Fibroblast of mammary gland (primary cell): ENCODE measurements at places on chromosomes 1 and 21.

DNA sequence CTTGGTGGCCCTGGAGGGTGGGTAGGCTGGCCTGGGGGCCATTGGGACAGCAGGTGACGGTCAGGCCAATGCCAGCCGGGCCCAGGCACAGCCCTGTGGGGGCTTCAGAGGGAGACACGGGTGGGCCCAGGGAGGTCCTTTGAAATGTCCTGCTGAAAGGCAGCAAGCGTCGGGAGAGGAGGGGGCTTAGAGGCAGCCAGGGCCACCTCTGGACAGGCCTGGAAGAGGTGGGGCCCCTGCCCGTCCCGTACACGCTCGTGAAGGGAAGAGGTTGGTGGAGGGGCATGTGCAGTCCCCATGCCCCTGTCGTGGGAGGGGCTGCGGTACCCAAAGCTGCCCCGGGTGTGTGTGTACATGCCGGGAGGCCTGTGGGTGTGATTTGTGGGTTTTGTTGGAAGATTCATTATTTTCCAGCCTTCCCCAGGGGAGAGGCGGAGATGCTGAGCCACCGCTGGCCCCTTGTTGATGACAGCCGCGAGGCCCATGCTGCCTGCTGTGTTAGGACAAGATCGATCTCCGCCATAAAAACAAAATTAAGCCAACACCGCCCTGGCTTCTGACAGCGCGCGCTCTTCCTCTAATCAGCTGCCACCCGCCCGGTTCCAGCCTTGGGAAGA, 3.4 kb upstream of the PLCH2 start:
- no peak for DNase-seq

GRCh38 chr1:235423214-235423652, 56.0 kb downstream of the TBCE start:
- DNase-seq: no peak

DNA sequence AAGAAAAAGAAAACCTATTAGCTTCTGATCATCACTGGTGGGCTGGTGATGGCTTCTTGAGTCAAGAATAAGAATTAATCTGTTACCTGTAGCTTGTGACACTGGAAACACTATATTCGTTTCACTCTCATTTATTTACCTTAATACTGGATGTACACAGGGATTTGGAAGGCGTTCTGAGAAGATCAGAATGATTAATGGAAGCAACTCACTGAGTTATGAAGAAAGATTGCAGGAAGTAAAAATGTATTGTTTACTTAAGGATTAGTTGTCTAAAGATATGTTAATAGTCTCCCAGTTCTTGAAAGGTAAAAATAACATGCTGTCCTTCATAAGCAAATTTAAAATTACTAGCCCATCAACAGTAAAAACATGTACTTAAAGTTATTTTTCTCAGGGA, 644.9 kb upstream of the NCAM2 start:
- DNase-seq: no peak

DNA sequence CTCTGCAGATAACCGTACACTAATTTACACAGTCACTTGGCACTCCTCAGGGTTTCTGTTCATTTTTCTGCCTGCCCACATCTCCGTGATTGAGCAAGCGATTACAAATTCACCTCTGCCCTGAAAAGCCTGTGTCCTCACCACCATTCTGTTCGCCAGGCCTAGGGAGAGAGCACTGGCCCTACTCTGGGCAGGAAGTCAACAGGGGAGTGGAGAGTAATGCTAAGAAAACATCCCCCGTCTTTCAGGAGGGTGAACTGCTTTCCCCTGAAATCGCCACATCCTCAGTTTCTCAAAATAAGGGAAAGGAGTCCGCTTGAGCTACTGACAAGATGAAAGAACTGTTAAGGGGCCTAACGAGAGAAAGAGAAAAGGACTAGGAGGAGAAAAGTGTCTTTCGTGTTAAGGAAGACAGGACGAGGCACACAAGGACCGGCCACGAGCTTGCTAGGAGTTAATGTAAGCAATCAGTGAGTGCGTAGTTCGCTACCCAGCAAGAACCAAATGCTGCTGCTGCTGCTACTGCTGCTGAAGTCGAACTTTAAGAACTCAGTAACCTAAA, 632 bp downstream of the PEX19 start:
- DNase-seq: peak; percentile 93

GRCh38 chr1:10678852-10679251, 117.6 kb downstream of the CASZ1 start:
- DNase-seq: no peak

GRCh38 chr1:177615251-177615650, 354.6 kb downstream of the SEC16B start:
- DNase-seq: peak; percentile 27

GRCh38 chr21:29302359-29302875, 3.7 kb downstream of the BACH1 start:
- peak; percentile 32 for DNase-seq

DNA sequence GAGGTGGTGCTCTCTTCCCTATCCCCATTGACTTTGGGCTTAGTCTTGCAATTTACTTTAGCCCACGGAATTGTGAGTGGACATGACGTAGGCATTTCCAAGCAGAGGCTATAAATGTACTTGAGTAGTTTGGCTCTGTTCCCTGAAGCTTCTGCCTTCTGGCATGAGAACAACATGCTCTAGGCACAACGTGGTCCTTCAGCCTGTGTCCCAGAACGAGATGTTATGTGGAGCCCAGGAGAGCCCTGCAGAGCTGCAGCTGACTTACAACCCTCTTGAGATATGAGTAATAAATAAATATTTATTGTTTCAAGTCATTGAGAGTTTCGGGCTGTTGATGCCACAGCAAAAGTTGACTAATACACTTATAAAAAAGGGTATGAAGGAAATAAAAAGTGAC, 105.2 kb upstream of the HMGB4 start:
- DNase-seq: peak; percentile 98

- no peak for DNase-seq
Measured at GRCh38 chr21:35603494-35603893, 456.8 kb downstream of the SETD4 start.

- no peak for DNase-seq
Measured at GRCh38 chr1:5494518-5494917, 497.7 kb downstream of the NPHP4 start.

GRCh38 chr21:35211782-35212181, 162.7 kb upstream of the RUNX1 start:
- DNase-seq: peak; percentile 73

DNA sequence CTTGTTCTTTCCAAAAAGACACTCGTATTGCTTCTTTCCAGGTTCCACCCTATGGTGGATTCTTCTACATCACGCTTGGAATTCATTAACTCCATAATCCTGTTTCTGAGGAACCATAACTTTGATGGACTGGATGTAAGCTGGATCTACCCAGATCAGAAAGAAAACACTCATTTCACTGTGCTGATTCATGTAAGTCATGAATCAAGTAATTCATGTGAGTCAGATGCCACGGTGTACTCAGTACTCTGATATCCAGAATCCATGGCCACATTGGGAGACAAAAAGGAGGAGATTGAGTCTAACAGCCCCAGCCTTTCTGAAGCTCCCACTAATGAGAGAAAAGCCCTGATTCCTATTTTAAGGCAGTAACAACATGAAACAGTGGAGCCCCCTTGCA, 7.4 kb downstream of the CHI3L2 start:
- DNase-seq: peak; percentile 78

GRCh38 chr21:34636961-34637360, 22.0 kb upstream of the RCAN1 start:
- no peak for DNase-seq

GRCh38 chr1:153649863-153650235, 8.7 kb upstream of the SNAPIN start:
- no peak for DNase-seq

DNA sequence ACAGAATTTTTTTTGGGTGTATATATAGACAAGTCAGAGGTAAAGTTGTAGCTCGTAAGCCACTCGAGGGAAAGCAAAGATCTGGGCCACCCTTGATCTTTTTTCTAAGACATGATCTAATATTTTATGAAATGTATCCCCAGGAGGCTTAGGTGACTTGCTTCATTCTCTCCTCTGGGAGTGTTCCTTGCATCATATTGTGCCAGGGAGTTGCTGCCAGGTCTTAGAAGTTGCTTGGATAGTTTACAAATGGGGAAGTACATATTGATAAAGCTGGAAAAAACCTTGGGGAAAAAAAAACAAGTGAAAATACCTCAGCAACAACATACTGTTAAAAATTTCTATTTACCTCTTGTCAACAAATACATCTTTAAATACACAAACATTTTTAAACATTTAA, 110.9 kb upstream of the CYYR1 start:
- no peak for DNase-seq

DNA sequence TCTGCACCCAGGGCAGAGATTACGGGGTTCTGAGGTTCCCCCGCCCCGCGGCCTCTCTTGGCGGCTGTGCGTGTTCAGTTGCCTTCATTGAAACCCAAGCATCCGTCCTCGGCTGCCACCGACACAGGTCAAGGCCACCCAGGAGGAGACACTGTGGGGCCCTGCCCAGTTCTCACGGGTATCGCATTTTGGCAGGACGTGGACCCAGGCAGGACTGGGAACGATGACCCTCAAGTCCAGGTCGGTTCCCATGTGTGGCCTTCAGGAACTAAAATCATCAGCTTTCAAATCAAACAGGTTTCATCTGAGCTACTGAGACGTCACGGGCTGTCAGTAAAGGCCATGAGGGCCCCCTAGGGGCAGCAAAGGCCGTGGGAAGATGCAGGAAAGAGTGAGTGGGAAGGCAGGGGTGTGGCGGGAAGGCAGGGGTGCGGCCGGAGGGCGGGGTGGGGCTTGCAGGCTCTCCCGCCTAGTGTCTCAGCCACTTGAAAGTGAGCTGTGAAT, 7.0 kb upstream of the C1orf174 start:
- peak; percentile 24 for DNase-seq

GRCh38 chr1:56304975-56305374, 274.4 kb downstream of the PLPP3 start:
- no peak for DNase-seq

GRCh38 chr1:213327017-213327667, 276.1 kb downstream of the RPS6KC1 start:
- DNase-seq: peak; percentile 89

GRCh38 chr1:8813016-8813763, 4.2 kb downstream of the RERE start:
- DNase-seq: no peak

DNA sequence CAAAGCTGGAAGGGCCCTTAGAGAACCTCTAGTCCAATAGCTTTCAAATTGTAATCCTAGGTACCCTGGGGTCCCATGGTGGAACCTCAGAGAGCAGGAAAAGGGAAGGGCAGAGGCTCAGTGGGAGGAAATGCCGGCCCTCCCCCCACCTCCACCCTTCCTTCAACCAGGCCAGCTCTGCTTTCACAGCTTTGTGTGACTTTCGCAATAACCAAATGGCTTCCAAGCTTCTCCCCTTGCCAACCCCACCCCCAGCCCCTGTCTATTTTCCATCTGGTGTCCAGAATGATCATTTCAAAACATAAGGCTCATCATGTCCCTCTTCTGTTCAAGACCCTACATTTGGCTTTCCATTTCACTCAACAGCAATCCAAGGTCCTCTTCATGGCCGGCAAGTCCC, 74.4 kb downstream of the CD58 start:
- peak; percentile 82 for DNase-seq

GRCh38 chr1:179327679-179328078, 34.1 kb downstream of the SOAT1 start:
- peak; percentile 8 for DNase-seq

DNA sequence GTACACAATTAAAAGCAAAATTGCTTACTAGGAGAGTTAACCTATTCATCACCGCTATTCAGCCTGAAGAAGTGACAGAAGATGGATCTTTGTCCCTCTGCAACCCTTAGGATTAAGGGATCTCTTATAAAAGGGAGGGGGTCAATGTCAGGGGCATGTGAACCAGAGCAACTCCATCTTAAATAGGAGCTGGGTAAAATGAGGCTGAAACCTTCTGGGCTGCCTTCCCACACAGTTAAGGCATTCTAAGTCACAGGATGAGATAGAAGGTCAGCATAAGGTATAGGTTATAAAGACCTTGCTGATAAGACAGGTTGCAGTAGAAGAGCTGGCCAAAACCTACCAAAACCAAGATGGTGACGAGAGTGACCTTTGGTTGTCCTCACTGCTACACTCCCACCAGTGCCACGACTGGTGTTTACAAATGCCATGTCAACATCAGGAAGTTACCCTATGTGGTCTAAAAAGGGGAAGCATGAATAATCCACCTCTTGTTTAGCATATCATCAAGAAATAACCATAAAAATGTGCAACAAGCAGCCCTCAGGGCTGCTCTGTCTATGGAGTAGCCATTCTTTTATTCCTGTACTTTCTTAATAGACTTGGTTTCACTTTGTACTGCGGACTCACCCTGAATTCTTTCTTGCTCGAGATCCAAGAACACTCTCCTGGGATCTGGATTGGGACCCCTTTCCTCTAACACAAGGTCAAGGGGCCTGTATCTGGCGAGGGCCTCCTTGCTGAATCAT, 35.3 kb upstream of the NEK2 start:
- no peak for DNase-seq

DNA sequence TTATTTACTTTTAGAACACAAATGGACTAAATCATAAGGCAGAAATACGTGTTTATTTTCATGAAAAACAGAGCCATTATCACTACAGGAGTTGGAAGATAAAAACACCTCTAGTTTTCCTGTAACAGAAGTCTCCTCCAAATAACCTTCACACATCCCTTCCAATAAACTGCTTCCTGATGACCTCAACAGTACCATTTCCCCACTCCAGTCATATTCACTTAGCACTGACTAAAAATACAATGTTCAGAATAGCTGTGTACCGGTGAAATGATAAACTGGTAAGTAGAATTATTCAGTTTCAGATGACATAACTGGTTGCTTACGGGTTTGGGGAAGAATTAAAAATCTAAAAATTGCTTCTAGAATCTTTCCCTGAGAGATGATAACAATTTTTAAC, 137.9 kb downstream of the DENND1B start:
- DNase-seq: no peak

GRCh38 chr1:99919220-99919619, 50.6 kb upstream of the SLC35A3 start:
- DNase-seq: peak; percentile 55

- DNase-seq: peak; percentile 33
Measured at GRCh38 chr1:39333296-39333695, 128.8 kb downstream of the MACF1 start.

- DNase-seq: no peak
Measured at GRCh38 chr1:31696242-31696641, 7.6 kb downstream of the COL16A1 start.

DNA sequence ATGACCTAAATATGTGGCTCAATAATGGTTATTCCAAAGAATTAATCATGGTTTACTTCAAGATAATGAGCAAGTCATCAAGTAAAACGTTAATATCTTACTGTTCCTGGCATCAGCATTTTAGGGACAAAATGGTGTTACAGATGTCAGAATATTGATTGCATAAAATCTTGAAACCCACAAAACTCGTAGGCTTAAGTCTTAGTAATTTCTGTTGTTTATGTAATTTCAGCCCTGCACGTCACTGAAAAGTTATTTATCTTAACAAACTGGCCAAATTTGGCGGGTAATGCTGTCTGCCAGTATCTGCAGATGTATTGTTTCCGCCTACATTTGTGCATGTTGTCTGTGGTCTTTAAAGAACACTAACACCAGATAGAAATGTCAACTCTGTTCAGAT, 25.8 kb downstream of the CDC7 start:
- DNase-seq: peak; percentile 94

DNA sequence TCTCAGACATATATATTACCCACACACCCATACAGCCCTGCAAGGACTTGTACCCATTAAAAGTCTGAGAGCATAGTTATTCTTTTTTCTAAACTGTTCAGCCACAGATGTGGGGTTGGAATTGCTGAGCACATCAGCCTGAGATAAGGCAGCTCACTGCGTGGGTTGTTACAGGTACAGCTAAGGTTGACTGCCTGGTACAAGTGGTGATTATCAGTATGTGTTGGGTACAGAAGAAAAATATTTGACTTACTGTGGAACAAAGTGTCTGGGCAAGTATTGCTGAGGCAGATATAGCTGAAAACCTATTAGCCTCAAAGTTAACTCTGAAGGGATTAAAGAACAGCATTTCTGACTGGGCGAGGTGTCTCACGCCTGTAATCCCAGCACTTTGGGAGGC, 5.0 kb downstream of the STX12 start:
- DNase-seq: no peak
